Midbrain (tissue), 1 donor: ENCODE measurements at places on chromosomes 7 and 10.
A peak's percentile ranks its signal among the peaks of the same experiment; 100 is the strongest.

GRCh38 chr10:126294451-126294850 is 93.8 kb downstream of the ADAM12 start:
- DNase-seq: no peak

GRCh38 chr7:128121711-128122530 is 90.7 kb upstream of the LRRC4 start:
- peak; percentile 11 for DNase-seq

DNA sequence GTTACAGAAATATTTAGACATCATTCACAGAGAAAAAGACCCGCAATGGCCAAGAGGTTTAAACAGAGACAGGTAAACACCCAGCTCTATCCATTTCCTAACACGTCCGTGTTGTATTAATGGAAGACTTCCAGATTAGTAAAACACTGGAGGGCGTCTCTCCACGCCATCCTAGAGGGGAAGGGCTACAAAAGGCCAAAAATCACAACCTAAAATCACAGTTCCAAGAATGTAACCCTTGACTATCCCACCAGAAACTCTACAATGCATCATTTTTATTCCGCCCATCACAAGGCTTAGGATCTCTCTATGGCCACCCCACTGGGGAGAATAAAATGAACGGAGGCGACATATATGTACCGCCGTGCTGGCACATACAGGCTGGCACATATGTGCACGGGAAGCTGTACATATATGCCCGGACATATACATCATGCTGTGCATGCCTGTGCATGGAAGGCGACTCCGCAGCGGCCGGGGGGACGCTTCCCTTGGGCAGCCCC is 734 bp downstream of the PCLO start:
- DNase-seq: no peak

- DNase-seq: no peak
Measured at GRCh38 chr7:129186749-129187260, 1.6 kb upstream of the SMO start.

DNA sequence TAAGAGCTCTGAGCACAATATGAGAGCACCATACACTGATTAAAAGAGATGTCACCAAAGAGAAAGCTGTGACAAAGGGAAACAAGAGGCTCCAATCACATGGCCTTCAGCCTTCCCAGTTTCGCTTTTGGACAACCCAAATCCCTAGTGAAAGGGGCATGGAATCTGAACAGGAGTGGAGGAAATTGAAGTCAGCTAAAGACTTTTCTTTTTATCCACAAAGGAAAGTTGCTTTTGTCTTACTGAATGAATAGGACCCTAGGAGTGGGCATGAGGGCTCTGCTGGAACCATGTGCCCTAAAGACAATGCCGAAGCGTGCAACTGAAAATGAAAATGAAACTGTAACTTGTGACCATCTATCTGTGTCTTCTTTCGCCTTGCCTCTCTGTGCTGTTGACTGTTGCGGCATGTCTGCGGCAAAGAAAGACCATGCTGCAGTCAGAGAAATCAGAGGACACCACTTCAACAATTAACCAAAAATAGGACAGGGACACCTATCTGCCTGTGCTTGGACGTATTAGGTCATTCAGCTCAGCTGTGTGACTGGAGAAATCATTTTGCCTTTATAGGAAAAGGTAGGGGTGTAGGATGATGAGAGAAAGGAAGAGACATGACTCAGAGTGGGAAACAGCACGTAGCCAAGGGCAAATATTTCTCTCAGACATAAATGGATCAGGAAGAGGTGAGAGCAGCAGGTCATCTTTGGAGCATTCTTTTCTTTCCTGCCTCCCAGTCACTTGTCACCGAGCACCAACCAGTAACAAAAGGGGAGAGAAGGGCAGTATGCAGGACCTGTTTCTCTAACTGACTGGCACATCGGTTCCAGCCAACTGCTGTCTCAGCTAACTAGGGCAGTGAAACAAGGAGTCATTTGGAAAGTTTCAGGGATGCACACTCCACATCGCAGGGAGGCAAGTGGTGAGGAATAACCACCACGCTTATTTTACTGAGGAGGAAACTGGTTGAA is 12.3 kb downstream of the CAV2 start:
- DNase-seq: peak; percentile 75

DNA sequence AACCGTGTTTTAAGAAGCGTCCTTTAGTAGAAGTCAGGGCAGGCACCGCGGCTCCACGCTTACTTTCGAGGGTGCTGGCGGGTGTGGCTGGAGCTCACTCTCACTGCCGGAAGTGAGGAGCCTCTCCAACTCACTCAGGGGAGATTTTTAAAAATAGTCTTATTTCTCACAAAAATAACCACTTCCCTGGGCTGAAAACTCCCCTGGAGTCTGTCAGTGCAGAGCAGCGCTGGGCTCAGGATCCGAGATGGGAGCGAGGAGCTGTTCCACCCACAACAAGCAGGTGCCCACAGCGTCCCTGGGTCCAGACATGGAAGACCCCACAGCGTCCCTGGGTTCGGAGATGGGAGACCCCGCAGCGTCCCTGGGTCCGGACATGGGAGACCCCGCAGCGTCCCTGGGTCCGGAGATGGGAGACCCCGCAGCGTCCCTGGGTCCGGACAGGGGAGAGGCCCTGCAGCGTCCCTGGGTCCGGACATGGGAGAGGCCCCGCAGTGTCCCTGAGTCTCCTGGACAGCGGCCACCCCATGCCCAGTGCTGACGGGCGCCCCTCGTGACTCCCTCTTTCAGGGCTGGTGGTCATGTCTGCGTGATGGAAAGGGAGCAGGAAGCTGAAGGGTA is 51.2 kb downstream of the VIPR2 start:
- DNase-seq: no peak

DNA sequence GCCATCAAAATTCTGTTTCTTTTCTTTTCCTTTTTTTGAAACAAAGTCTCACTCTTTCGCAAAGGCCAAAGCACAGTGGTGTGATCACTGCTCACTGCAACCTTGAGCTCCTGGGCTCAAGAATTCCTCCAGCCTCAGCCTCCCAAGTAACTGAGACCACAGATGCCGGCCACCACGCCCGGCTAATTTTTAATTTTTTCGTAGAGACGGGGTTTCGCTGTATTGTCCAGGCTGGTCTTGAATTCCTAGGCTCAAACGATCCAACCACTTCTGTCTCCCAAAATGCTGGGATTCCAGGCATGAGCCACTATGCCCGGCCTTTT is 25.7 kb upstream of the TRIM56 start:
- no peak for DNase-seq

DNA sequence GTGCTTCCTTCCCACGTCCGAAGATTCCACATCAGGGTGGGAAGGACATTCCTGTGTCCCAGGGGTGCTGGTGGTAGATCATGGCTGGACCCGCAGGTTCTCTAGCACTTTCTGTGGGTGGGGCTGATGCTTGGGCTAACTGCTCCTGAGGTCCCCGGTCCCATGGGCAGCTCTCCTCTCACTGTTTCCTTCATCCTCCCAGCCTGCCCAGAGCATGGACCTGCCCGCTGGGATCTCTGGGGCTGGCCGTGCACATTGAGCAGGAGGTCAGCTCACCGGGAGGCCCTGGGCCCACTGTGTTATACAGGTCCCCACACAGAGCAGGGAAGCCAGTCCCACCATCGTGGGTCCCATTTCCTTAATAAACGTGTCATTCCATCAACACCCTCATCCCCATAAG is 502.3 kb downstream of the TCERG1L start:
- DNase-seq: no peak

GRCh38 chr10:124525751-124526600 is 64.4 kb downstream of the LHPP start:
- no peak for DNase-seq

GRCh38 chr7:90625562-90625961 is 29.4 kb downstream of the CDK14 start:
- peak; percentile 7 for DNase-seq

- DNase-seq: no peak
Measured at GRCh38 chr10:112225771-112226438, 42.3 kb upstream of the GPAM start.

GRCh38 chr7:47776335-47776734 is 171.9 kb downstream of the PKD1L1 start:
- DNase-seq: no peak

DNA sequence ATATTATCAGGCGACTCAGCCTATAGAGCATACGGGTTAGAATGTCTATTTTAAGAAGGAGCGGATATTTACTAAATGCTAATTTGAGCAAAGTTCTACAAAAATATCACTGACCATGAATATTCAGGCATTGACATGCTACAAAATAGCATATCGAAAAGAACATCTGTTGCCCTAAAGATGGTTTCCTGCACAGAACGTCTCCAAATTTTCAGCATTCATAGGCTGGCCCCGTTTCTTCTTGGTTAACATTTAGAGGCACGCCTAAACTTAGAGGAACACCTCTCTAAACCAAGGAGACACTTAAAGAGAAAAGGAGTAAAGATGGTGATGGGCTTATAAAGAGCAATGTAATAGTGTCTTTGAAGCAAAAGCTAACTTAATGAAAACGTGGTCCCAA is 1.3 kb upstream of the MINPP1 start:
- DNase-seq: no peak

DNA sequence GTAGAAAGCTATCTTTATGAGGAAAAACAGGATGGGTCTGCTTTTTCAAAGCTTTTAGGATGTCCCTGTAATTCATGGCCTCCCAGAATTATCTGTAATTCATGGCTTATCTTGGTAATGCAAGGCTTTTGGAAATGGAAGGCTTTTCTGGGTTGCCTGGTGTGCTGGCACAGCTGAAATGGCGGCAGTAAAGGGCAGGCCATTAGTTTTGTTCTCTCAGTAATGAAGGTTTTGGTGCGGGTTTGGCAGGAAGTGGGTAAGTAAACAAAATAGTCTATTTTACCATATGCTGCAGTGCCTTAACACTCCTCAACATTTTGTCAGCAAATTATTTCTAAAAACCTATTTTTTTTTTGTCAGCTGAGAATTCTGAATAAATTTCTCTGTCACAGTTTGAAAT is 69.3 kb downstream of the LRGUK start:
- DNase-seq: no peak

- no peak for DNase-seq
Measured at GRCh38 chr7:134693256-134693655, 46.6 kb downstream of the BPGM start.

GRCh38 chr7:74569501-74570075 is 87.9 kb upstream of the GTF2I start:
- no peak for DNase-seq

DNA sequence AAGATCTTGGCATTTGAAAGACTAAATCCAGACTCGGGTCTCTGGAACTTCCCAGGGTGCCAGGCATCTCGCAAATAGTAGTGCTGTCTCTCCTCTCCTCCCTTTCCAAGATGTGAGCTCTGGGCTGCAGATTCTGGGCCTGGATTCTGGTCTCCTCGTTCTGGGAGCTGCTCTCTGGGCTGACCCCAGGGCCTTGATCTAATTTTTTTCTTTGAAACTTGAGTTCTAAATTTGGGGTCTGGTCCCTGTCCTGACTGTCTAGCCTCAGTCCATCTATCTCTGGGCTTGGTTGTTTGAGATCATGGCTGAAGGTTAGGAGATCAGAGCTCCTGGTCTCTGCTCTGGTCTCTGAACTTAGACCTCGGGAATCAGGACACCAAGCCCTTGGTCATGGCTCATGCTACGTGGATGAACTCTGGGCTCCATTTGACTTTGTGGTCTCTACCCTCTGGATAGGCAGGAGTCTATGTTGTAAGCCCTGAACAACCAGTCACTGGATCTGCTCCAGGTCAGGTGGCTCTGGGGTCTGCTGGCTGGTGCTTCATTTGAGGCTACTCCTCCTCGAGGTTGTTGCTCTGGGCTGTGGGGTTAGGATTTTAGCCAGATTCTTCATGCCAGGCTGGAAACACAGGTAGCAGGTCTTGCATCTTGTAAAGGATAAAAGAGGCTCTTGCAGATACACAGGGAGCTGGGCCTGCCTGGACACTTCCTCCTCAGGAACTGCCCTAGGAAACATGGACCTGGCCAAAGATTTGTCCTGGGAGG is 8.0 kb upstream of the MBL2 start:
- DNase-seq: no peak

DNA sequence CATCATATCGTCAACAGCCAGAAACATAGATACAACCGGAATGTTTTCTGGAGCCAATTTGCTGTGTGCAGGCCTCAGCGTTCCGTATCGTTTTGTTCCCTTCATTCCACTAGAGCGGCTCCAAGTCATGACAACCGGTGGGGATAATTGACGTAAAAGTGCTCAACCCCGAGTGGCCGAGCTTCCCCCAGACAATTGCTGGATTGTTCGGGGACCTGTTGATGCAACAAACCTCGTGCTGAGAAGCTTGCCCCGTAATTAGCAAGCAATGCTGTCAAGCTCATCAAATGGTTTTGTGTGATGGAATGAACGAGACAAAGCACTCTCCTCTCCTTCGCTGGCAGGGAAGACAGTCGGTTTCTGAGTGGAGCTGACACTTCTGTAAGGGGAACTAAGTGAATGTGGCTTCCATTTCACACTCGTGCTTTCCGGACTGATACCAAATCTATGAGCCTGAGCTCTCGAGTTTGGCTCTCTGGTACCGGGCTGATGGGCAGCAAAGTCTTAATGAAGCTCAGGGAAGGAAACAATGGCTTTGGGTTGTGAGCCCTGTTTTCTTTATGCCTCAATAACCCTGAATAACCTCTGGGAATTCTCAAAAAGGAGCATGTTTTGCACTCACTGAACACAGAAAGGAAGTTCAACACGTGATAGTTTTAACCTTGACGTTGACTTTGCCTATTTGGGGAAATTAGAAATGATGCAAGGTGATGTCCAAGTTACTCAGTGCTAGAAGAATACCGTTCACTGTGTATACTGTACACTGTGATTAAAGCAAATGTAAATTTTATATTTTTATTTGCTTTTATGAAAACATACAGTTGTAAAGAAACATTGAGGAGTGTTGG is 220.5 kb downstream of the BAMBI start:
- peak; percentile 20 for DNase-seq

DNA sequence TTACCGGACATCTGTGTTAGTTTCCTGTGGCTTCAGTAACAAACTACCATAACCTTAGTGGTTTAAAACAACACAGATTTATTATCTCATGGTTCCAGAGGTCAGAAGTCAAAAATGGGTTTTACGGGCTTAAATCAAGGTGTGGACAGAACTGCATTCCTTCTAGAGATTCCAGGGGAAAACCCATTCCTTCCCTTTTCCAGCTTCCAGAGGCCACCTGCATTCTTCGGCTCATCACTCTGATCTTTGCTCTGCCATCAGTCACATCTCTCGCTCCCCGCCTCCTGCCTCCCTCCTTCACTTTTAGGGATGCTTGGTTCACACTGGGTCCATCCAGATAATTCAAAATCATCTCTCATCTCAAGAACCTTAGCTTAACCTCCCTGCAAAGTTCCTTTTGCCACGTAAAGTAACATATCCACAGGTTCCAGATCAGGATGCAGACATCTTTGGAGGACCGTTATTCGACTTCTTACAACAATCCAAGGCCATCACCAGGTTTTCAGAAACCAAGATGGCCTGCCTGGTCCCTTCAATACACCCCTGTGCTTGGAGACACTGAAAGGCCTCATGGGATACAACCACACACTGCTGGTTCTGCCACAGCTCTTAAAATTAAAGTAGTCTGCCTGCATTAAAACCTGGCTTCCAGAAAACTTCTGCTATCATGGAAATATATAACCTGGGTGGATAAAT is 225.9 kb upstream of the MYO3A start:
- no peak for DNase-seq

GRCh38 chr7:2908103-2908683 is 64.1 kb upstream of the GNA12 start:
- DNase-seq: no peak
